ENCODE measurements at places on chromosomes 6 and 20. TPM values are rescaled to one million over a fixed set of nuclear protein-coding genes. Genes with fewer than 3 reads are reported as not detected.

ACTR5 gene
- 9.3 TPM for total RNA-seq

SH3BGRL2 gene
- 0.34 TPM for total RNA-seq

KCNK15 gene
- 0.79 TPM for total RNA-seq

MYLK2 gene
- total RNA-seq = 0.27 TPM

EYA4 gene
- 8.3 TPM for total RNA-seq

KHDRBS2 gene
- total RNA-seq = not detected

TRIM38 gene
- total RNA-seq = 1.6 TPM

CTSA gene
- 94.8 TPM for total RNA-seq

SDC4 gene
- total RNA-seq = 103 TPM

MYO6 gene
- total RNA-seq = 6.4 TPM

NFKBIE gene
- 9.2 TPM for total RNA-seq

GJA10 gene
- not detected for total RNA-seq

BPI gene
- total RNA-seq = not detected

NEDD9 gene
- total RNA-seq = 48.6 TPM

BPIFB2 gene
- not detected for total RNA-seq

RPL7L1 gene
- total RNA-seq = 82.5 TPM

C20orf202 gene
- 0.22 TPM for total RNA-seq

GSTA3 gene
- not detected for total RNA-seq

MYCT1 gene
- not detected for total RNA-seq

ZNF831 gene
- not detected for total RNA-seq

EMILIN3 gene
- total RNA-seq = 0.43 TPM

GGT7 gene
- 6.6 TPM for total RNA-seq

GNMT gene
- total RNA-seq = not detected

ZSWIM1 gene
- total RNA-seq = 4.8 TPM

RNF144B gene
- total RNA-seq = 0.41 TPM

VARS1 gene
- 60.6 TPM for total RNA-seq

SESN1 gene
- total RNA-seq = 10.0 TPM

LAMA2 gene
- total RNA-seq = 0.30 TPM

BPIFB3 gene
- total RNA-seq = not detected

CST2 gene
- 0.27 TPM for total RNA-seq

GSTA1 gene
- not detected for total RNA-seq

BMP2 gene
- total RNA-seq = 0.29 TPM

C20orf141 gene
- not detected for total RNA-seq

C20orf204 gene
- total RNA-seq = 0.15 TPM

OTOR gene
- not detected for total RNA-seq

EGFL8 gene
- total RNA-seq = 0.82 TPM

TNFRSF6B gene
- 0.93 TPM for total RNA-seq

KCNB1 gene
- total RNA-seq = 3.6 TPM

CEP85L gene
- total RNA-seq = 1.3 TPM

VGLL2 gene
- not detected for total RNA-seq

BTN1A1 gene
- not detected for total RNA-seq

MAFB gene
- total RNA-seq = 0.11 TPM

TPBG gene
- 36.5 TPM for total RNA-seq

COL20A1 gene
- total RNA-seq = 0.30 TPM
